NCI-H748 treated with DMSO at 0.1 percent for 48 hours (cell line): ENCODE measurements at places on chromosomes 3 and 15.

- DNase-seq = no peak
Measured at GRCh38 chr15:25800761-25801515, 62.2 kb downstream of the ATP10A start.

DNA sequence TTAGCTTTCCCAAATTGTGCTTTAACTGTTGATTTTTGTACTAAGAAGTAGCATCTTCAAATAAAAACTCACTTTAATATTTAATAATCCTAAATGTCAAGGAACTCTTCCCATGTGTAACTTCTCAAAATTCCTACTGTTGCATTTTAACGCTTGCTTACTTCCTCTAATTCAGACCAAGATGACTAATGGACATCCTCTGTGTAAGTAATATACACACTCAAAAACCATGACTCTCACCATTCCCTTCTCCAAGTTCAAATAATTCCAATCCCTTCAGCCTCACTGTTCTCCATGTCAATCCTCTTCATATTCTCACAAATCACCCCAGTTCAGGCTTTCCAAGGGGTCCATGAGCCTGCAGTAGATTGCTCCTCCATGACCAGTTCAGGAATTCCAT, 13.0 kb downstream of the MRPL46 start:
- no peak for DNase-seq

- DNase-seq = no peak
Measured at GRCh38 chr15:39132954-39133600, 447.8 kb upstream of the THBS1 start.

DNA sequence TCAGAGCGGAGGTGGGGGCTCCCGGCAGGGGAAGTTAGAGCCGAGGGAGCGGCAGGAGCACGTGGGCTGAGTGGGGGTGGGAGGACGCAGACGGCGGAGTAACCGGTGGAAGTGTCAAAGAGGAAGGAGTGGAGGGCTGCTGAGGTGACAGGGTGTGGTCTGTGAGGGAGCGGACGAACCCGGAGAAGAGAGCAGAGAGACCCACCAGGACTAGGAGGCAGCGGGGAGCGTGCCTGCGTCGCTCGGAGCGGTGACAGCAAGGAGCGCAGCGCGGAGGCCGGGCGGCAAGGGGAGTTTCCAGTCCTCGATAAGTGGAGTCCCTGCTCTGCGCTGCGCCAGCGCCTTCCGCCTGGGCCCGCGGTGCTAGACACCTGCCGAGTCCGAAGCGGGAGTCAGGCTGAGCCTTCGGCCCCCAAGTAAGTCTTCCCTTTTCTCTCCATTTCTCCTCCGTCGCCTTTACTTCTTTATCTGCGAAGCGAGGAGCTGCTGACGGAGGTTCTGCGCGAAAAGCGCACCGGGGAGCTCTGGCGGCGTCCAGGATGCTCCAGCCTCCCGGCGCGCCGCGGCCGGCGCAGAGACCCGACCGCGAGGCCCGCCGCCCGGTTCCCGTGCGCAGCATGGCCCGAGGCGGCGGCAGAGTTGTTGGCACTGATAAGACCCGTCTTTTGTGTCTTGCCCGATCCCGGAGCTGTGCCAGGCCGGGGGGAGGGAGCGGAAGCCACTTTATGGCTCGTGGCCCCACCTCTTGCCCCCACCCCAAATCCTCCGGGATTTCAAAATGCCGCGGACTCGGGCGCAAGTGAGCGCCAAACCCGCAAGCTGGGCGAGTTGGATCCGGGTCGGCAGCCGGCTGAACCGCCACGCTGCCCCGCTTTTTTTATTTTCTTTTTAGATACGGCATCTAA, 533.0 kb upstream of the SEMA6D start:
- DNase-seq = peak; percentile 45

DNA sequence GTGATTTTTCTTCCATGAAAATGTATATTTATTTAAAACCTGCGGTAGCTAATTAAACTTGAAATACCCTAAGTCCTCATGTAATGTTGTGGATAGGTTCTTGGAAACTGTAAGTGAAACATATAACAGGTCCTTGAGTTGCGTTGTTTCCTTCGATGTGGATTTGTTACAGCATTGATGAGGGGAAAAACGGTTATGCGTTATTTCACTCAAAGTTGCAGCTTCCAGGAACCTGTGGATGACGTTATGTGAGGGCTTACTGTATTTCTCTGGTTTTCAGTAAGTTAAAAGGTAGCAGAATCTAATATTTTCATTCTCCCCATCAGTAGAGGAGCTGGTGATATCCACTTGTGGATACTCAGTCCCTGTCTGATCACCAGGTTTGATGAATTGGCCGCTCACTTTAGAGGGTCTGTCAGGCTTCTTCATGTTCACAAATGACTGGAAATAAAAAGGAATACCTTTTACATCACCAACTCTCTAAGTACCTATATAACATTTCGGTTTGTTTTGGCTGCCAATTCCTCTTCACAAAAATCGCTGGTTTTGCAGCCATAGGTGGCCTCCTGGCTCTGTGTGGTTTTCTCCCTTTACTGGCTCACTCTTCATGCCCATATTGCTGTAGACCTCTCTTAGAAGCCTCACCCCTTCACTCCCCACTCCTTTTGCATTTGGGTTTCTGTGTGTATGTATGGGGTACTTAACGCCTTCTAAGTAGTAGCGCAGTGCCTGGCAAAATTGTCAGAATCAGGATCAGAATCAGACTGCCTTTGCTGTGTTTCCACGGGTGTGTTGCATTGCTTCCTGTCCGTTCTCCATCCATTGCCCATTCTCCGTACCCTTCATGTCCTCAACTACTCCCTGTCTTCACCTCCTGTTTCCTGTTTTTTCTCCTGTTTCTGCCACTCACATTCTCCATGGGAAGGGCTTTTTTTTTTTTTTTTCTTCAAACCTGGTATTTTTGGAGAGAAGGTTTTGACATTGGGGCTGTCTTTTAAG, 112.6 kb downstream of the FNDC3B start:
- no peak for DNase-seq

DNA sequence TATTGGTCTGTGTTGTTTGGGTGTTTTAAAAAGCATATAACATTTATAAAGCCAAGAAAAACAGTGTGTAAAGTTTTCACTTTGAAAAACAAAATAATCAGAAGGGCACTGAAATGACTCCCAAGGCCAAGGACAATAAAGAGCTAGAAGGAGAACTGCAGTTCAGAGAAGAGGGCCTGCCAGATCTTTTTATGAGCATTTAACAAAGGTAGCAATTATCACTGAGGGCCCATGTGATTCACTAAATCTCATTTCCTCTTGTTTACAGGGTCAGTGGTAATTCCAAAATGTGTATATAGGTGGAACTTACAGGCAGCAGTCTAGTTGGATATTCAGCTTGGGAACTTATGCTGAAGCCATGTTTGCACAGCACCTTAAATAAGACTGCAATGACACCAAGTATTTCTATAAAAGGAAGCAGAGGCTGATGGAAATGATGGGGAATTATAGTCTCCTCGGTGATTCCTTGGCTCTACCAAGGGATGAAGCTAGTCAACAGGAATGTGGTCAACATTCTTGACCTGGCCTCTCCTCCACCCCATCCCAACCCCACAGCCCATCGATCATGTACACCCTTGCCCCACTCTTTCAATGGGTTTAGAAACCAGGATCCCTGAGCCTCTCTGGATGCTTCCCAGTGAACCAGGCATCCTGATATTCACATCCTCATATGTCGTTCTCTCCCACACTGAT, 54.4 kb upstream of the THUMPD3 start:
- peak; percentile 30 for DNase-seq

DNA sequence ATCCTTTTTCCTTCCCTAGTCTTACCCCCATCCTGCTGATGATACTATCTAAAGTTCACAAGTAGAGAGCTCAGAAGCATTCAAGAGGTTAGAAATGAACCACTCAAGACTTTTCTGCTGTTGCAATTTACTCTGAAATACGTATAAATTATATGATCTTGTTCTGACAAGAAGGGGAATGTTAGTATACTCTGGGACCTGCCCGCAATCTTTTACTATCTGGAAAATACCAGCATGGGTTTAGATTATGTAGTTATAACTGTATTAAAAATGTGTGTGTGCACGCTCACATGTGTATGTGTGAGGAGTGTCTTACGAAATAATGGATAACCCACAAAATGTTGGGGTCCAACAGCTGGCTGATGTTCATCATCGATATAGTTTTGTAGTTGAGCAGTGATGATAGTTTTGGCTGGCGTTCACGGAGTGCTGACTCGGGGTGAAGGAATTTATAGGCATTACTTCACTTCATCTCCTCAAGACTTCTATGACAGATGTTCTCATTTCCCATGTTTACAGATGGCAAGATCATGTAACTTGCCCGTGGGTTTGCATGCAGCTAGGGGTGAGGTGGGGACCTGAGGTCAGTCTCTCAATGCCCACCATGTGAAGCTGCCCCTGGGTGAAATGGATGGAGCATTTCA, 297.5 kb upstream of the LYSMD4 start:
- DNase-seq = no peak

DNA sequence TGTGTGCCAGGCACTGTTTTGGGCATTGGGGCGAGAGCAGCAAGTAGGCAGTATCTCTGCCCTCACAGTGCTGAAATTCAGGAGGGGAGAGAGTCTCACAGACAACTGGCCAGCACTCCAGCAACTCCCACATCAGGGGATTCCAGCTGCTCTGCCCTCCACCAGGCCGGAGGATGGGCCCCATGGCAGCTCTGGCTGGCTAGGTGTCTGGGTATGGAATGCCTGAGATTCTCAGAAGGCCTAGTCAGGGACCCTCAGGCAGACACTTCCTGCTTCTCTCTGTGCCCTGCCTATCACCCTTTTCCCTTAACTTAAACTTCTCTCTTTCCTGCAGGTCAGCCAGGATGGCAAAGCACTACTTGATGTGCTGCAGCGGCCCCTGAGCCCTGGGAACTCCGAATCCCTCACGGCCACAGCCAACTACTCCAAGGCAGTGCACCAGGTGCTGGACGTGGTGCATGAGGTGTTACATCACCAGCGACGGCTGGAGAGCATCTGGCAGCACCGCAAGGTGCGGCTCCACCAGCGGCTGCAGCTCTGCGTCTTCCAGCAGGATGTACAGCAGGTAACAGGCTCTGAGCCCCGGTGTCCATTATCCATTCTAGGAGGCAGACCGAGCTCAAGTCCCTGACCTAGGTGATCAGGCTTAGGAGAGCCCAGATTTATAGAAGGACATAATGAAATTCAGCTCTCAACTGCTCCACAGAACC, 342.2 kb upstream of the ROPN1 start:
- no peak for DNase-seq

DNA sequence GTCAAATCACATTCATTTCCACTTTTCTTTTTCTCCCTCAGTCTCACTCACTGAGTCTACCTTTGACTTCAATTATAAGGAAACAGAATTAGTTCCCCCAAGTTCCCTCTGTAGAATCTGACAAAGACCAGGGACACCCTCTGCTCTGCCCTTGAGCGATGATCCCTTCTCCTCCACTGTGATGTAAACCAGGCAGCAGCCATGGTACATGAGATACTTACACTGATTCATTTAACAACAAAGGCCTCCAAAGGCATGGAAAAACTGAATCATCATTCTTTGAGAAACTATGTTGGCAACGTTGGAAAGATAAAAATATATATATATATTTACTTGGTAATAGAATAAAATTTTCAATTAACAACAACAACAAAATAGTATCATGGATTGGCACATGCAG, 84.1 kb downstream of the P3H2 start:
- DNase-seq = no peak

GRCh38 chr3:161372321-161373260, 1.3 kb upstream of the SPTSSB start:
- peak; percentile 69 for DNase-seq

GRCh38 chr3:158152186-158152585, 42.3 kb downstream of the RSRC1 start:
- no peak for DNase-seq

- no peak for DNase-seq
Measured at GRCh38 chr15:80436511-80437307, 32.5 kb downstream of the ARNT2 start.

DNA sequence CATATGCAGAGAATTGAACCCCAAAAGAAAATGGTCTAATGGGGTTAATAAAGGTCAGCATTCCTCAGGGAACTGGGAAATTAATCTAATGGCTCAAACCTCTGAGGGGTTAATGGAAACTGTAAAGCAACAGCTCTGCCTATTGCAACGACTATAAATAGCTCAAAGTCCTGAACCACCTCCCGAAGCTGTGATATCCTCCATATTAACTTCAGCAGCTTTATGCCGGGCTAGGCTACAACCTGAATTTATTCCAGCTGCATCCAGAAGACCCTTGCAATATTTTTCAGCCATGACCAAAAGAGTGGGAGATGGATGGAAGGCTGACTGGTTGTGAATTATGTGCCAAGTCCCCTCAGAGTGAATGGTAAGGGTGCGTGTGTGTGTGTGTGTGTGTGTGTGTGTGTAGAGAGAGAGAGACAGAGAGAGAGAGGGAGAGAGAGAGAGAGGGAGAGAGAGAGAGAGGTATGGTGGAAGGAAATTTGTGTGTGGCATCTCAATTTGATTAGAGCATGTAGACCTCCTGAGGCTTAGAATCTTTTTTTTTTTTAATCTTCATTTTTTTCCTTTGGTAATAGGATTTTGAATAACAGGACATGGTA, 109.9 kb downstream of the PDCD6IP start:
- DNase-seq = no peak

GRCh38 chr3:195916991-195917390, 8.6 kb upstream of the TNK2 start:
- DNase-seq = no peak

- DNase-seq = no peak
Measured at GRCh38 chr3:141405591-141405990, 37.3 kb downstream of the ZBTB38 start.

DNA sequence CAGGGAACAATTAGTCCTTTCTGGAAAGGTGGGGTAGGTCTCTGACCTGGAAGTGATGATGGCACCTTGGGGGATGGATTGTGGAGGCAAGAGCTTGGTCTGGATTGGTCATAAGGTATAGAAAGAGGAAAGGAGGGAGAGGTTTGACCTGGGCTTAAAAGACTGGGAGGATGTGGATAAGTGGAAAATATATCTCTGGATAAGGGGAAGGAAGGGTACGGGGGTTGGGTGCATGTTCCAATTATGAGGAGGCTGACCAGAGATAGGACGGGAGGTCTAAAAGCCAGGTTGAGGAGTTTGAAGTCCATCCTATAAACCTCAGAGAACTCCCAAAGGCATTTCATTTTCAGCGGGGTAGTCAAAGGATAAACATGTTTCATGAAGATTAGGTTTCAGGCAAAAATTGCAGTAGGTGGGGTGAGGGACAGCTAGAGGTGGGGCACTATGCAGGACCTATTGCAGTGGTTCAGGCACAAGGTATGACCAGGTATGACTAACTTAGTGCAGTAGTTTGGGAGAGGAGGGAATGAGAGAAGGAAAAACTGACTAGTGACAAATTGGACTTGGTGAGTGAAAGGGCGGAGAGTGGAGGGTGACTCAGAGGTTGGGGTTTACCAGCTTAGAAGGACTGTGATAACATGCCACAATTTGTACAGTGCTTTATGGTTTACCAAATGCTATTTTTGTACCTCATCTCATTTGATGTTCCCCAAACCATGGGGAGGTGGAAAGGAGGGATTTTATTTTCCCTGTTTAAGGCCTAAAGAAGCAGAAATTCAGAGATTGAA, 10.7 kb downstream of the PDE8A start:
- DNase-seq = no peak

DNA sequence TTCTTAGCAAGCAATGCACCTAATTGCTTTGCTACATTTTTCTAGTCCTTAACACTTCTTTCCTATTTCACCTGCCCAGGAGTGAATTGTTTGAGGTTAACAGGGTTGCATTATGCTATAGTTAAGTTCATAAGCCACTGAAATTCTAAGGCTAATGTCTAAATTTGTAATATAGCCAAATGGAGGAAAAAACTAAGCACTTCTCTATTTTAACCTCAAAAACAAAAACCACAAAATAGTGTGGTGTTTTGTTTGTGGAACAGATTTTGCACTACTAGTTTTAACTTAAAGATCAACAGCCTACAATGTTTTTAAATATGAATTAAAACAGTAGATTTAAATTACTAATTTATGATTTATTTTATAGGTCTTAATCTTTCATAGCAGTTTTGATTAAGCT, 5.5 kb downstream of the ATOSA start:
- DNase-seq = no peak

- no peak for DNase-seq
Measured at GRCh38 chr15:66294157-66294931, 976 bp downstream of the DIS3L start.
